ENCODE measurements at places on chromosomes 2 and 18. TPM values are rescaled to one million over a fixed set of nuclear protein-coding genes. Genes with fewer than 3 reads are reported as not detected.

GRCh38 chr18:70288851-70289328, at the start of gene SOCS6:
Gene SOCS6, plus strand, starts transcription at chr18:70289045. Its CDS starts 35,624 bp downstream, at chr18:70324669.
- DNase-seq: peak; percentile 56

GCC2 gene
- 50.0 TPM for total RNA-seq

- DNase-seq: no peak
Observed at GRCh38 chr2:137659616-137660015, 304.7 kb upstream of the HNMT start.

PLEKHH2 gene
- total RNA-seq: 5.4 TPM

DNA sequence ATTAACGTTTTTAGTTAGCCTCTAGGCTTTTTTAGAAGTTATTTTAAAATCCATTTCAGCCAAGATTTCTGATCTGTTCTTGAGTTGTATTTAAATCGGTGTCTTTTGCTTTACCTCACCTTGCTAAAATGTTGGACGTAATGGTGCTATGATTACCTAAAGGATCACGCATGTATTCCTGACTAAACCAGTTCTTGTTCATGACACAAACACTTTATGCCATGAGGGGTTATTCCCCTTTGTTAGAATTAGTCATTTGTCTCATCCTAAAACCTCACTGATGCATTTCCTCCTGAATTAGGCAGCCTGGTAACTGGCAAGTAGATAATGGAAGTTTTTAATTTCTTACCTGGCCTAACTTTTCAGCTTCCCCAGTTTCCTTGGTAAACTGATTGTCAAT, 185.4 kb upstream of the TANK start:
- no peak for DNase-seq

DNA sequence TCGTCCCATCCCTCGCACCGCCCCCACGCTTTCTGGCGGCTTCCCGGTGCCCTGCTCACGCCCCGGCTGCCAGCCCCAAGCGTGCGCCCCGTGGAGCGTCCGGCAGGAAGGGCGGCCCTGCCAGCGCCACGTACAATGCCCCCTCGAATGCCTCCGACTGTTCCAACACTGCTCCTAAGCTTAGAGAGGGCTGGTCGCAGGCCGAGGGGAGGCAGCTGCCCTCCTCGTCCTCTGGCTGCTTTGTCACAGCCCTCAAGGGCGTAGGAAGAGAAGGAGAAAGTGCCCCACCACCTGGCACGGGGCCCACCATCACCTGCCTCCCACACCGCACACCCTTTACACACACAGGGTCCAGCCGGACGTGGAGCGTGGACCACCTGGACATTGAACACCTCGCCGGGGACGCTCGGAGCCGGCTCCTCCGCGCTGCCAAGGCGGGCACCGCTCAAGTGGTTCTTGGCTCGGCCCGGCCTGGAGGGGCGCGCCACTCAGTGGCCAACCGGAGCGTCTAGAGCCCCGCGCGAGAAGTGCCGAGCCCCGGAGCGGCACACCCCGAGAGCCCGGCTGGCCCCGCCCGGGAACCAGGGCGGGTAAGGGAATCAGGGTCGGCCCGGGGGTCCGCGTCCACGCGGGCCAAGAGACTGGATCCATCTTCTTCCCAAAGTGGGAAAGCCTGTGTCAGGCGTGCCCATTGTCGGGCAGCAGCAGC, 830 bp downstream of the DNER start:
- no peak for DNase-seq

CDH19 gene
- not detected for total RNA-seq

GRCh38 chr18:70333316-70333715, 44.5 kb downstream of the SOCS6 start:
- DNase-seq: peak; percentile 66

PXDN gene
- total RNA-seq: 137 TPM

DNA sequence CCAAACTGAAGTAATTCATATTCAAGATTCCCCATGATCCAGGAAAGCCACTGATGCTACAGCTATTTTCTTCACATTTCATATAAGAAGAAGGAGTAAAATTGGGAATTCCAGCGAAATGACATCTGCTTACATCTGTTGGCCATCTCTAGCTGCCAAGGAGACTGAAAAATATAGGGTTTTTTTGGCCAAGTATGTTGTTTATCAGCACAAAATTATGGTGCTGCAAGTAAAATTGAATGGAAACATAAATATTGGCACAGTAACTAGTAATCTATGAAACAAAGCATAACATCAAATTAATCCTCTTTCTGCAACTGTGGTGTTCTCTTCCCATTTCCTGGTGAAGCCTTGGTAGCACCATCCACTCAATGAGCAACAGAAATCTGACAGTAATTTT, 649.5 kb upstream of the ZNF804A start:
- DNase-seq: no peak

- peak; percentile 32 for DNase-seq
Observed at GRCh38 chr2:213086050-213086449, 65.4 kb downstream of the IKZF2 start.

- DNase-seq: peak; percentile 71
Observed at GRCh38 chr2:133109772-133110171, 439.8 kb upstream of the LYPD1 start.

DNA sequence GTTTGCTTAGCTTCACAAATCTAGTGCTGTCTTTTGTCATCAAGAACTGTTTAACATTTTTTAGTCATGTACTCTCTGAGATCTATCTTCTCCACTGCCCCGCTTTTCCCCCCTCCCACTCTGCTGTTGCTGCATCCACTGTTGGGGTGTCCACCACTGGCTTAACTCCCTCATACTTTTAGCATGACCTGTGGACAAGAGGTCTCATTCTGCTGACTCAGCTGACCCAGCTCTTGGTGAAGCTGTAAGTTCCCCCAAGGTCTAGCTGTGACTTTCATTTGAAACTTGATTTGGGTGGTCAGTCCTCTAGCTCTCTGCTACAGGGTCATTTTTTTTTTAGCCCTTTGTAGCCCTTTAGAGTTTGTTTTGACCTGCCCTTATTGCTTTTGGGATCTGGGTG, 427.2 kb downstream of the PLCL1 start:
- DNase-seq: no peak

GRCh38 chr2:43358410-43359201, 132.2 kb upstream of the ZFP36L2 start:
- DNase-seq: no peak

PCARE gene
- under 0.01 TPM for total RNA-seq

GRCh38 chr18:46950064-46950656, 32.8 kb downstream of the KATNAL2 start:
- DNase-seq: peak; percentile 5

DNA sequence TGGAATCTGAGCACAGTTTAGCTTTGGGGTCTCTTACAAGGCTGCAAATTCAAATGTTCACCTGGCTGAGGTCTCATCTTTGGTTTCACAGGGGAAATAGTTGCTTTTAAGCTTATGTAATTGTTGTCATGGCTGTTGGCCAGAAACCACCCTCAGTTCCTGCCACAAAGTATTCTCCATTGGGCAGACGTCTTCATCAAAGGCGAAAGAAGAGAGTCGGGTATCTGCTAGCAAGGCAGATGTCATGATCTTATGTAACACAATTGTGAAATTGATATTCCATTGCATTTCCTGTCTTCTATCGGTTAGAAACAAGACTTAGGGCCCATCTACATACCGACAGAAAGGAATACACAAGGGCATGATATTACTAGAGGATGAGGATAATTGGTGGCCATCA, 816.2 kb downstream of the MBD2 start:
- DNase-seq: no peak

DNA sequence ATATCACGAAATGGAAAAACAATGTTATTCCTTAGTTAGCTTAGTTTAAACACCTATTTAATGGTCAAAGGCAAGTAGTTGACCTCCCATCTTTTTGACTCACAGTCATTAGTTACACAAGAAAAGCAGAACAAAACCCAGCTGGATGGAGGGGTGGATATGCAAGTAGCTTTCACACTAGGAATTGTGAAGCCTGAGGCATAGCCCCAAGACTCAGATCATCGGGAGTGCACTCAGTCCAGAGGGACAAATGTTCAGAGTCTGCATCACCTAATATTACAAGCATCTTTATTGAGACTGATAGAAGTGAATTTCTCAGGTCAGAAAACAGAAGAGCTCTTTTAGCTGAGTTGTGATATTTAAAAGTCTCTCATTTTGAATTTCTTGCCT, 15.5 kb upstream of the CPS1 start:
- no peak for DNase-seq

DNA sequence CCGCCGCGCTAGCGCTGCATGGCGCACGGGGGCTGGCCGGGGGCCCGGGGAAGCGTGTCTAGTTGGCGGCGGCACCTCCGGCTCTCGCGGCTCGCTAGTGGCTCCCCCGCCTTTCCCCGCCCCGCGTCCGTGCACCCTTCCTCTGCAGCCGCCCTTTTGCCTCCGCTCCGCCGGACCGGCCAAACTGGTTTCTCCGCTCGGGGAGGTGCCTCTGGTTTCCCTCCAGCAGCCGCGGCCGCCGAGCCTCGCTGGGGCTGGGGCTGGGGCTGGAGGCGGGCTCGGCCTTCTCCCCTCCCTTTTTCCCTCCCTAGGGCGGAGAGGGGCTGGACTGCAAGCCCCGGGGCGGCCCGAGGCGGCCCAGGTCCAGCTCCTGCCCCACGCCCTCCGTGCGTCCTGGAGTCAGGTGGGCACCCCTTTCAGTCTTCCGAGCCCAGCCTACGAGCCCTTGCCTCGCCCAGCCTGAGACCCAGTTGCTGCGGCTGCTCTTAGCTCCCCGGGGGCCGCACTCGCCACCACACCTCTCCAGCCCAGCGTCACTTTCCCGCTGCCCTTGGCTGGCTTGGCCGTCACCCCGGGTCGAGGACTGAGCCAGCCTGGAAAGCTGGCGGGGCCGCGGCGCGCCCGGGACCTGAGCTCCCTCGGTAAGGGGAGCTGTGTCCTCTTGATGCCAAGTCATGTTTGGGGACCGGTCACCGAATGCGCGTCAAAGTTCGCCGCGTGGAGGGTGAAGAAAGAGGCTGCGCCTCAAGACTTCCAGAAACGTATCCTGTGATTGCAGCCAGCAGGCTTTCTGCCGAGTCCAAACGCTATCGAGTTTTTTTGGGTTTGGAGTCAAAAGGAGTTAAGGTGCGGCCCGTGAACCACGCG, at the start of gene ATP8B1:
Gene ATP8B1 (minus strand): TSS at position 213 of the 867 bp plus-strand sequence. CDS start 71,508 bp downstream, outside the sequence.
- DNase-seq: peak; percentile 74

DNA sequence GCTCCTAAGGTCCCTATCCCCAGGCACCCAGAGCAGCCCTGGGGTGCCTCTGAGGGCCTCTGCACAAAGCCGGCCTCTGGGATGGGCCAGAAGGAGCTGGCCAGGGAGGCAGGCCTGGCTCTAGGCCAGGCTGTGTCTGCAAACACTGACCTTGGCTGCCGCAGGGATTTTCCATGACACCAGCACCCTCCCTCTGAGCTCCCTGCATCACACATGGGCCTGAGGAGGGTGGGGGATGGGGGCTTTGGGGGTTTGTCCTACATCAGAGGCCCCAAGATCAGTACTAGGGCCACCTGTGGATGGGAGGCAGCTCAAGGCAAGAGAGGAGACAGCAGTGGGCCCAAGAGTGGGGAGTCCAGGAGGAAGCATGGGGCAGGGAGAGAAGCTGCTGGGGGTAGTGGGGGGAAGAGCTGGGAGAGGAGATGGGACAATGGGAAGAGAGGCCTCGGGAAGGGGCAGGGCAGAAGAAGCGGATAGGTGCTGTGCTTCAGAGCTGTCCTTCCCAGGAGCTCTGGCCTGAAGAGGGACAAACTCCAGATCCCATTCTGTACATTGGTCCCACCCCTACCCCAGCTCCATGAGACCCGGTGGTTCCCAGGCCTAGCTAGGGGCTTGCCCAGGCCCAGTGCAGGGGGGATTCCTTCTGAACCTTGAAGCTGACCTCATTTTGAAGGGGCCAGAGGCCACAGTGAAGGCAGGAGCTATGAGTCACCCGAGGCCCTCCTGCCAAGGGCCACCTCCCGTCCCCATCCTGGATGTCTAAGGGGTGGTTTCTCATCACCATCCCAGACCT, 28.0 kb downstream of the KCNK3 start:
- DNase-seq: peak; percentile 93

DNA sequence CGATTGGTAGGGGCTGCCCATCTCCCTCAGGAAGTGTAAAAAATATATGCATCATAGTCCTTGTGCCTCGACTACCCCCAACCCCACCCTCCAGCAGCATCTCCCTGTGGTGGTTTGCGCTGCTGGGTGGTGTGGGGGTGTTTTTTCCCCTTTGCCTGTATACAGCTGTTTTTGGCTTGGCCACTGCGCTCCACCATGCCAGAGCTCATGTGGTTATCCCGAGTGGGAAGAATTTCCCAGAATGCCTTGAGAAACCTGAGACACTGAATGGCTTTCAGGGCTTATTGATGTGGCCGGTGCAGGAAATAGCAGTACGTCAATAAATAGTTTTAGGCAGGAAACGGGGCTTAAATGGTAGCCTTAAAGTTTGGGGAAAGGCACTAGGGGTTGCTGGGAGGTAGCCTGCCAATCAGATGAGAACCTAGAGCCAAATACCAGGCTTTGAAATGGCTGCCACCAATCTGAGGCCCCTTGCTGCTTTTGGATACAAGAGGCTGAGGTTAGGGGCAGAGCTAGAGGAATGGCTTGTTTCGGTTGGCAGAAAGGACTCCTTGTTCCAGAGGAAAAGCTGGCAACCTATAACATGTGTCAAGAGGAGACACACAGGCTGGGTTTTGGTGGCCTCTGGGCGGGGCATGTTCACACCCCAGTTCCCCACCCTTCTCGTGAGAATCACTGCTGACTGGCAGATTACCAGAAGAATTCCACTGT, 144.1 kb downstream of the SMAD7 start:
- DNase-seq: peak; percentile 54

DNA sequence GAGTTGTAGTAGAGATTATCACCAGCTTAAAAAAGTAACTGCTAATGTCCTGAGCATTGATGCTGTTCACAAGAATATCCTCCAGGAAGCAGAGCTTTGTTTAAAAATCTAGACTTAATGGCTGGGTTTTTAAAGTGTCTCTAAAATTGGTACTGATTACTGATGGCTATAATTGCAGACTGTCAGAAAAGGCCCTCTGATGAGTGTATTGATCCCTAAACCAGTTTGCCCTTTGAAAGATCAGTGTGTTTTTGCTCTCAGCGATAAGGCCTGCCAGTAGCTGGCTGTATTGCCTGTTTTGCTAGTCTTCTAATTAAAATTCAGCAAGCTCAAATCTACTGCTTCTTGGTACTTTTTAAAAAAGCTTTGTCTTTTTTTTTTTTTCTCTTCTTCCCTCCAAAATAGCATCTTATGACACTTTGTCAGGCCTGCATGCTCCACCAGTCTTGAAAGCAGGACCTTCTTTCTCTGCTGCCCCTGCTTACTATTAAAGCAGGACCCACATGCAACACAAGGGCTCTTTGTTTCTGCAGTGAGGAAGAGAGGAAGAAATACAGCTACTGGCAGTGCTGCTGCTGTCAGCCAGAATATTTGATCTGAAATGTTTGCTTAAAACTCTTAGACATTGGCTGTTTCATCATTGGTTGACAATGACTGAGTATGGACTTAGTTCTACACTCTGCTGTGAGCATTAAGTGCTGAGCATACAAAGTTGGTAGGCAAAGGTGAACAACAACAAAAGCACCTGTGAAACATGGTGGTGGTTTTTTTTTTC, 1.8 kb downstream of the SEC11C start:
- no peak for DNase-seq

GRCh38 chr2:213253162-213253561, 31.1 kb upstream of the SPAG16 start:
- no peak for DNase-seq

DNA sequence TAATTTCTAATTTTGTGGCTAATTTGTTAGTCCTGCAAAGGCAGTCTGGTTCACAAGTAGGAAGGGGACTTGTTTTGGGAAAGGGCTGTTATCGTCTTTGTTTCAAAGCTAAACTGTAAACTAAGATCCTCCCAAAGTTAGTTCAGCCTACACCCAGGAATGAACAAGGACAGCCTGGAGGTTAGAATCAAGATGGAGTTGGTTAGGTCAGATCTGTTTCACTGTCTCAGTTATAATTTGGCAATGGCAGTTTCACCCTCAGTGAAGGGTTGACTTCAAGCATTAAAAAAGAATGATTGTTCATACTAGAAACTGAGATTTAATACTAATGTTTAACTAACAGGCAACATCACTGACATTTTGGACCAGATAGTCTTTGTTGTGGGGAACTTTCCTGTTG, 69.5 kb downstream of the KIAA2012 start:
- no peak for DNase-seq
